ENCODE measurements at places on chromosomes 13 and 19. TPM values are rescaled to one million over a fixed set of nuclear protein-coding genes. Genes with fewer than 3 reads are reported as not detected.

The ATP4A gene
- not detected for total RNA-seq

DNA sequence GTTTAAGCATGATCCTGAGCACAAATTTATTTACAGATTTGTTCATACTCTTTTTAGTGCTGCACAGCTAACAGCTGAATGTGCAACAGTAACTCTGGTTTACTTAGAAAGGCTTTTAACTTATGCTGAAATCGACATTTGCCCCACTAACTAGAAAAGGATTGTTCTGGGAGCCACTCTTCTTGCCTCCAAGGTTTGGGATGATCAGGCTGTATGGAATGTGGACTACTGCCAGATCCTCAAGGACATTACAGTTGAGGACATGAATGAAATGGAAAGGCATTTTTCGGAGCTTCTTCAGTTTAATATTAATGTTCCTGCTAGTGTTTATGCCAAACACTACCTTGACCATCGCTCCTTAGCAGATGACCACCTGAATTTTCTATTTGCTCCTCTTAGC is 16.0 kb downstream of the ZNF100 start:
- DNase-seq, result no peak
- no peaks in the 10 kb centered on the region for H3K4me1 ChIP-seq
- no peak overlapping the region for H3K4me3 ChIP-seq
- H3K27me3 ChIP-seq, result no peaks in the 10 kb centered on the region
- no peak overlapping the region for H3K27ac ChIP-seq

GRCh38 chr19:24073807-24074206 is 13.2 kb upstream of the ZNF254 start:
- DNase-seq, result no peak
- no peaks in the 10 kb centered on the region for H3K4me1 ChIP-seq
- peaks cover 56% of the 10 kb centered on the region for H3K36me3 ChIP-seq
- no peaks in the 10 kb centered on the region for H3K27me3 ChIP-seq
- no peak overlapping the region for H3K27ac ChIP-seq
- H3K4me3 ChIP-seq, result no peak overlapping the region

GRCh38 chr13:21717817-21718216 is 46.9 kb downstream of the FGF9 start:
- H3K36me3 ChIP-seq, result no peaks in the 10 kb centered on the region
- DNase-seq, result no peak
- no peak overlapping the region for H3K27ac ChIP-seq
- peaks cover 6% of the 10 kb centered on the region for H3K27me3 ChIP-seq
- H3K4me1 ChIP-seq, result no peaks in the 10 kb centered on the region

DNA sequence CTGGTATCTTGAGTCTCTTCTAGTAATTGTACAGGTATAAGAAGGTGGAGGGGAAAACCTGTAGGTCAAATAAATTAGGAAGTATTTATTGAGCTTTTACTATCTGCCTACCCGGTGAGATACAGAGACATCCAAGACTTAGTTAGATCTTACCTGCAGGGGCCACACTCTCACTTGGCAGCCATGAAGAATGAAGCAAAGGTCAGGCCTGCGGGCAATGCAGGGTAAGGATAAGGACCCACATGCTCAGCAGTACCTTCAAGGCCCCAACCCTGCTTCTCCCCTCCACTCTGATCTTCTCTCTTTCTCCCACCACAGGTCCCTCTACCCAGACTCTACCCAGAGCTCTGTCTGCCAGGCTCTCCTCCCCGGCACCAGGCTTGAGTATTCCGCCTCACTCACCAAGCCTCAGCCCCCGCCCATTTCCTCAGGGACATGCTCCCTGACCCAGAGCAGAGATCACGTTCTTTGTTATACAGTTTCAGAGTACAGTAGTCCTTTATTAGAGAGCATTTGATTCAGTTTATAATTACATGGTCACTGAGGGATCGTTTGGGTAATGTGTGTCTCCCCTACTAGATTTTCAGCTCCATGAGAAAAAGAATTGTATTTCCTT is 18.9 kb upstream of the CLDN10 start:
- no peak for DNase-seq
- H3K4me3 ChIP-seq, result no peak overlapping the region
- peaks cover 8% of the 10 kb centered on the region for H3K4me1 ChIP-seq
- no peaks in the 10 kb centered on the region for H3K36me3 ChIP-seq

- peaks cover 17% of the 10 kb centered on the region for H3K4me1 ChIP-seq
- no peak overlapping the region for H3K4me3 ChIP-seq
- DNase-seq, result no peak
- H3K27me3 ChIP-seq, result no peaks in the 10 kb centered on the region
Measured at GRCh38 chr13:94559222-94559795, 36.6 kb downstream of the TGDS start.
